Lung (tissue), 17 donors: ENCODE measurements at places on chromosomes 4 and X. TPM values are rescaled to one million over a fixed set of nuclear protein-coding genes. Genes with fewer than 3 reads are reported as not detected.

FAM9B gene
- not detected for total RNA-seq

PLAC8 gene
- total RNA-seq, result 72.4 TPM

GUCY1A1 gene
- 115 TPM for total RNA-seq

DNA sequence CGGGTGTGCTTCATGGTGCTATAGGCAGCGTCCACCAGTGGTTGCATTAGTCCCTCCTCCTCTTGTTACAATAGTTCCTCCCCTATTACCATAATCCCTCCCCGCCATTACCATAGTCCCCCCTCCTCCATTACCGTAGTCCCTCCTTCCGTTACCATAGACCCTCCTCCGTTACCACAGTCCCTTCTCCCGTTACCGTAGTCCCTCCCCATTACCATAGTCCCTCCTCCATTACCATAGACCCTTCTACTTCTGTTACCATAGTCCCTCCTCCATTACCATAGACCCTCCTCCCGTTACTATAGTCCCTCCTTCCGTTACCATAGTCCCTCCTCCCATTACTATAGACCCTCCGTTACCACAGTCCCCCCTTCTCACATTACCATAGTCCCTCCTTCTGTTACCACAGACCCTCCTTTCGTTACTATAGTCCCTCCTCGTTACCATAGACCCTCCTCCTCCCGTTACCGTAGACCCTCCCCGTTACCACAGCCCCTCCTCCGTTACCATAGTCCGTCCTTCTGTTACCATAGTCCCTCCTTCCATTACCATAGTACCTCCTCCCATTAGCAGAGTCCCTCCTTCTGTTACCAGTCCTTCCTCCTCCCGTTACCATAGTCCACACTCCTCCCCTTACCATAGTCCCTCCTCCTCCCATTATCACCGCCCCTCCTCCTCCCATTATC, 129.6 kb downstream of the DHRSX start:
- H3K36me3 ChIP-seq, result no peaks in the 10 kb centered on the region
- no peaks in the 10 kb centered on the region for H3K27me3 ChIP-seq
- no peak overlapping the region for H3K27ac ChIP-seq
- DNase-seq, result peak; percentile 52
- H3K4me3 ChIP-seq, result no peak overlapping the region
- H3K4me1 ChIP-seq, result no peaks in the 10 kb centered on the region

- H3K36me3 ChIP-seq, result no peaks in the 10 kb centered on the region
- no peak overlapping the region for H3K4me3 ChIP-seq
- no peaks in the 10 kb centered on the region for H3K4me1 ChIP-seq
- H3K27ac ChIP-seq, result no peak overlapping the region
These were observed 68.8 kb downstream of the ADAMTS3 start for GRCh38 chr4:72500214-72500613.
